Inflammatory macrophage (primary cell): ENCODE measurements at places on chromosomes 5 and 9.

GRCh38 chr9:87301371-87301770 is 196.3 kb upstream of the DAPK1 start:
- DNase-seq = no peak

DNA sequence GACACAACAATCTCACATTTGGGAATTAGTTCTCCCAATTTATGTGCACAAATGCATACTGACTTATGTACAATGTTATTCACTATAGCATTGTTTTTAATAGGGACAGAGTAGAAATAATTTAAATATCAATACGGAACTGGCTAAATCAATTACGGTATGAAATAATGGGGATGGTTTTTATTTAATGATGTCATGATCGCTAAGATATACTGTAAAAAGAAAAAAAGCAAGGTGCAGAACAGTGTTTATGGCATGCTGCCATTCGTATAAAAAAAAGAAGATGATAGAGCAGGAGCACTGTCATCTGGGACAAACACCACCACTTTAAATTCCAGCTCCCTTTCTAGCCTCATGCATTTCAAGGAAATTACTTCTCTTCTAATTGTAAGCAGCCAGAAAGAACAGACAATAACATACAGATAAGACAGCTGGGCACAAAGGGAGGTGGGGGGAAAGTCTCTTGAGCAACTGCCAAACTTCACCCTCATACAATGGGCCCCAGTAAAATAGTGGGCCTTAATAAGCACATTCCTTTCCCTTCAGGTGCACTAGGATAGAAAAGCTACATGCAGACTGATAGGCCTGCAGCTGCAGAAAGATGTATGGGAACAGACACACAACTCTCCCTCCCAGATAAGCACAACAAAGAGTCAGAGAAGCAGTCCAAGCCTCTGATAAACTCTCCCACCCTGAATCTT is 8.4 kb downstream of the SREK1IP1 start:
- no peak for DNase-seq

DNA sequence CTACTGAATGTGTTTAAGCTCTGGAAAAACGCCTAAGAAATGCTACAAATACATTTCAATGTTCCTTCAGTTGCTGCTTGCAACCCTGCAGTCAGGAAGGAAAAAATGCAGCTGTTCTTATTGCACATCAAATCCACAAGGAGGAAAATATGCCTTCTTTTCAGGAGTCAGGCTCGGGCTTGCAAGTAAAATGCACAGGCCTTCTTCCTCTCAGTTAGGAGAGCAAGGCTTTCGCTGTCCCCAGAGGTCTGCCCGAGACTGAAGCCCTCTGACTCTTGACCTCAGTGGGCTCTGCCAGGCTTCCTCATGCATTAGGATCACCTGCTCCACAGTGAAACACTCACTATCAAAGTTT is 899 bp upstream of the SHC3 start:
- DNase-seq = no peak

DNA sequence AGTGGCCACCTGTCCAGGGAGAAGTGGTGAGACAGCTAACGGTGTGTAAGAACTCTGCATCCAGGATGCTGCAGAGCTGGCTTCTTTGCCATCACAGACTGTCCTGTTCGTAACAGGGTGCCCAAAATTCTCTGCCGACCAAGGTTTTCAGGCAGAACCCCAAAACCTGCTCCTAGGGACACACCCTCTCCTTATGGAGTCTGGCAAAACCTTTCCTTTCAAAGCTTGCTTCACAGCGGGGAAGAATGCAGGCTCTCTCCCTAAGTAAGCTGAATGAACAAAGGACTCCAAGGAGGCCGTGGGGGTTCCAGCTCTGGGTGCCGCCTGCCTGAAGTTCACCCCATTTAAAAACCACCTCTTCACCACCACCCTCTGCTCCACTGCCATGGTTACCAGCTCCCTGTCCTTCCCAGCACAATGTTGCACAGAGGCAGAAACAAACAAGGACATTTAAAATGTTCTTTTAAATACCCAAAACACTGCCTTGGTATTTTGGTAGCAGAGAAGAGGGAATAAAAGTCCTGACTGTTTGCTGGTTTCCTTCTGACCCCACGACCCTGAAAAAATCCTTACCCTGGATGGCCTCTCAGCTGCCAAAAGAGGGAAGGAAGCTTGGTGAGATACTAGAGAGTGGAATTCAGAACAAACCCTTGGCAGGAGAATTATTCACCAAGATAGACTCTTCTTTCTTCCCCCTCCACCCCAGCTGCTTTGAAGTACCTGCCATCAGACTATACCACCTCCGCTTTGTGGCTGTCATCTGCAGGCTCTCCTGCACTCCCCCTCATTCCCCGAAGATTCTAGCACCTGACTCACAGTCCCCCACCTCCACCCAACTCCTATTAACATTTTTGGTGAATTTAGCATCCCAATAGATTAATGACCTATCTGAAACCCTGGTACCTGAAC is 7.1 kb upstream of the KLF9 start:
- DNase-seq = peak; percentile 13

DNA sequence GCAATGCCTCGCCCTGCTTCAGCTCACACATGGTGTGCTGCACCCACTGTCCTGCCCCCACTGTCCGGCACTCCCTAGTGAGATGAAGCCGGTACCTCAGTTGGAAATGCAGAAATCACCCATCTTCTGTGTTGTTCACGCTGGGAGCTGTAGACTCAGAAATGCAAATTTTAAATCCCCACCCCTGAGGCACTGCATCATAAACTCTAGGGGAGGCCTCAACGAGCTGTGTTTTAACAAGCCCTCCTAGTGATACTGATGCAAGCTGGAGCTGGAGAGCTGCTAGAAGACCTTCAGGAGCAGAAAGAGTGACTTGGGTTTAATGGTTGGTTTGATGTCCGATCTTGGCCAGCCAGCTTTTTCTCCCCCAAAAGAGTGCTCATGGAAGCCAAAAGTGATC is 146.0 kb upstream of the MAST4 start:
- no peak for DNase-seq

DNA sequence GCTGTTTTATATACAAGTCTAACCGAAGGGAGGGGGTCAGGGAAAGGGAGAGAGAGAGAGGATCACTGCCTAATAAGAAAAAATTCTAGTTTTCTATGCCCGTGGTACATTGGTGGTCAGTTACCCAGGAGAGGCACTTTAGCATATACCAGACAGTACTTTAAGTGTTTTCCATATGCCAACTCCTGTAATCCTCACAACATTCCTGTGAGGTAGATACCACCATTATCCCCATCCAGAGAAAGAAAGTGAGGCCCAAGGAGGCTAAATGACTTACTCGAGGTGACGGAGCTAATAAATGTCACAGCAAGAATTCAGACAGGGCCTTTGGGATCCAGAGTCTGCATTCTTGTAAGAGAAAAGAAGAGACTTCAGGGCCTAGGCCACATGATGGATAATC is 161.8 kb downstream of the NTRK2 start:
- DNase-seq = no peak

- no peak for DNase-seq
These were observed 326.6 kb downstream of the ENC1 start for GRCh38 chr5:74313896-74314295.

GRCh38 chr5:167872791-167873190 is 418.7 kb upstream of the WWC1 start:
- DNase-seq = no peak
